Uterus (tissue), 4 donors: ENCODE measurements at places on chromosomes 3 and 15. TPM values are rescaled to one million over a fixed set of nuclear protein-coding genes. Genes with fewer than 3 reads are reported as not detected.

GRCh38 chr3:10983219-10983916, 9.2 kb upstream of the SLC6A1 start:
- H3K27me3 ChIP-seq = no peaks in the 10 kb centered on the region
- DNase-seq = no peak
- H3K36me3 ChIP-seq = no peaks in the 10 kb centered on the region
- H3K27ac ChIP-seq = no peak overlapping the region
- H3K4me3 ChIP-seq = no peak overlapping the region
- no peaks in the 10 kb centered on the region for H3K4me1 ChIP-seq

GRCh38 chr15:25727116-25727515, 136.0 kb downstream of the ATP10A start:
- no peak overlapping the region for H3K27ac ChIP-seq
- no peak for DNase-seq
- no peaks in the 10 kb centered on the region for H3K27me3 ChIP-seq
- no peaks in the 10 kb centered on the region for H3K36me3 ChIP-seq

DNA sequence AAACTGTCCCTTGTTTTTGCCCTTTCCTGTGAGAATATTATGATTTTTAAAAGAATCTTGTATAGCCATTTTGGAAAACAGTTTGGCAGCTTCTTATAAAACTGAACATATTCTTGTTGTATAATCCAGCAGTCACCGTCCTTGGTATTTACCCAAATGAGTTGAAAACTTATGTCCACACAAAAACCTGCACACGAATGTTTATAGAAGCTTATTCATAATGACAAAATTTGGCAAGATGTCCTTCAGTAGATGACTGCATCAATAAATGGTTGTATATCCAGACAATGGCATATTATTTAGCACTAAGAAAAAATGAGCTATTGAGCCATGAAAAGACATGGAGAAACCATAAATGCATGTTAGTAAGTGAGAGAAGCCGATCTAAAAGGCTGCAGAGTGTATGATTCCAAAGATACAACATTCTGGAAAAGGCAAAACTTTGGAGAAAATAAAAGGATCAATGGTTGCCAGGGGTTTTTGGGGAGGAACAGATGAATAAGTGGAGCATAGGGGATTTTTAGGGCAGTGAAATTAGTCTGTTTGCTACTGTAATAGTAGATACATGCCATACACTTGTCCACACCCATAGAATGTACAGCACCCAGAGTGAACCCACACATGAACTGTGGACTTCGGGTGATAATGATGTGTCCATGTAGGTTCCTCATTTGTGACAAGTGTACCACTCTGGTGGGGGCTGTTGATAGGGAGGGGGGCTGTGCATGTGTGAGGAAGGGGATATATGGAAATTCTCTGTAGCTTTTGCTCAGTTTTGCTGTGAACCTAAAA, 31.7 kb downstream of the LIMD1 start:
- H3K36me3 ChIP-seq = no peaks in the 10 kb centered on the region
- no peak overlapping the region for H3K27ac ChIP-seq
- DNase-seq = no peak
- H3K27me3 ChIP-seq = no peaks in the 10 kb centered on the region
- no peak overlapping the region for H3K4me3 ChIP-seq
- no peaks in the 10 kb centered on the region for H3K4me1 ChIP-seq

DNA sequence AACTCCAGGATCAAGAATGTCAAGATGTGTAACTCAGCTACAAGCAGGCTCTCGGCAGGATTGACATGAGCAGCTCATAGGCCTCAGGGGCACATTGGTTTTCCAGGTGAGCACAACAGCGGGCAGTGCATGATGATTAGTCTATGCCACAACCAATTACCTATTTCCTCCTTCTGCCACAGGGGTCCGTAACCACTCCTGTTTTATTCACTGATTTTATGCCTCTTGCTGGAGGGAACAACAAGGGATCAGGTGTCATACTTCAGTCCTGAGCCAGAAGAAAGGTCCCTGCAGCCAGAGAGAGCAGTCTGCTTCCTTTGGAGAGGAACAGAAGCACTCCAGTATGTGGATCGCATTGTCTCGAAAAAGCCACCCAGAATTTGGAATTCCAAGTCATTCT, 35.1 kb upstream of the PTPRG start:
- H3K4me1 ChIP-seq = no peaks in the 10 kb centered on the region
- H3K4me3 ChIP-seq = no peak overlapping the region
- H3K27ac ChIP-seq = no peak overlapping the region
- DNase-seq = no peak
- no peaks in the 10 kb centered on the region for H3K36me3 ChIP-seq
- H3K27me3 ChIP-seq = no peaks in the 10 kb centered on the region

- H3K27me3 ChIP-seq = no peaks in the 10 kb centered on the region
- no peak for DNase-seq
- H3K4me1 ChIP-seq = no peaks in the 10 kb centered on the region
- H3K4me3 ChIP-seq = no peak overlapping the region
- no peaks in the 10 kb centered on the region for H3K36me3 ChIP-seq
Observed at GRCh38 chr3:99620077-99620767, 18.2 kb upstream of the COL8A1 start.

DNA sequence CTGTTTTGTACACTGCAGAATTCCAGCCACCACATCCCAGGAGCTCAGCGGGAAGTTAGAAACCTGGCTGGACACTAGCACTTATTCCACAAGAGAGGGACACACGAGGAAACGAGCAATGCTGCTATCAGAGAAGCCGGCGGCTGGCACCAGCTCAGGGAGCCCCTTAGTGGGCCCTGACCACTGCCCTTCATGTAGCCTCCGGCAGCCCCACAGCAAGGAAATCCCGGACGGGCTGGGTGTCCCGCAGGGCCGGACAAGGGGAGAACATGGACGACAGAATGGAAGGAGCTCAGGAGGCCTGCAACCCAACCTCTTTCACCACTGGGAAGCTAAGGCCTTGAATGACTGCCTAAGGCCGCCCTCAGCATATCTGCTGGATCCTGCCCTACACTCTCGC, 32.5 kb downstream of the RBPMS2 start:
- DNase-seq = no peak
- no peaks in the 10 kb centered on the region for H3K36me3 ChIP-seq
- peak overlapping the region; percentile 27 for H3K27ac ChIP-seq
- no peak overlapping the region for H3K4me3 ChIP-seq

- H3K27me3 ChIP-seq = no peaks in the 10 kb centered on the region
- H3K36me3 ChIP-seq = no peaks in the 10 kb centered on the region
- H3K4me1 ChIP-seq = no peaks in the 10 kb centered on the region
- no peak overlapping the region for H3K27ac ChIP-seq
- H3K4me3 ChIP-seq = no peak overlapping the region
Observed at GRCh38 chr15:55221090-55222011, 24.6 kb upstream of the RSL24D1 start.

GRCh38 chr15:33310481-33311311, at the start of gene RYR3:
TSS of gene RYR3 (plus strand) at chr15:33310967. CDS start at chr15:33311046, 79 bp downstream.
- no peaks in the 10 kb centered on the region for H3K36me3 ChIP-seq
- peak within 1 kb of the TSS; percentile 72 for H3K4me3 ChIP-seq
- peak; percentile 51 for DNase-seq

DNA sequence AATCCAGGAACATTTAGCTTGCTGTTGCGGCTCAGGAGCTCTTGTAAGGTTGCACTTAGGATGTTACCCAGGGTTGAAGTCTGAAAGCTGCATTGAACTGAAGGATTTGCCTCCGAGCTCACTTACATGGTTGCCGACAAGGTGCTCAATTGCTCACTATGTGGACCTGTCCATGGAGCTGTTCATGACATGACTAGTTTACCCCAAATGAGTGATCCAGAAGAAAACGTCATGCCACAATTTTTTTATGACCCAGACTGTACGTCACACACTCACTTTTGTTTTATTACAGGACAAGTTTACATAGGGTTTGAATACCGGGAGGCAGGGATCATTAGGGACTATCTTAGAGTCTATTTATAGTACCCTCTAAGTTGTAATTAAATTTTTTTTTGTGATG, 21.0 kb upstream of the CLDN11 start:
- H3K4me3 ChIP-seq = no peak overlapping the region
- no peaks in the 10 kb centered on the region for H3K4me1 ChIP-seq
- no peaks in the 10 kb centered on the region for H3K27me3 ChIP-seq

- H3K27ac ChIP-seq = no peak overlapping the region
- no peaks in the 10 kb centered on the region for H3K27me3 ChIP-seq
- H3K36me3 ChIP-seq = no peaks in the 10 kb centered on the region
- no peak overlapping the region for H3K4me3 ChIP-seq
Observed at GRCh38 chr15:53126144-53126543, 336.0 kb upstream of the ONECUT1 start.

DNA sequence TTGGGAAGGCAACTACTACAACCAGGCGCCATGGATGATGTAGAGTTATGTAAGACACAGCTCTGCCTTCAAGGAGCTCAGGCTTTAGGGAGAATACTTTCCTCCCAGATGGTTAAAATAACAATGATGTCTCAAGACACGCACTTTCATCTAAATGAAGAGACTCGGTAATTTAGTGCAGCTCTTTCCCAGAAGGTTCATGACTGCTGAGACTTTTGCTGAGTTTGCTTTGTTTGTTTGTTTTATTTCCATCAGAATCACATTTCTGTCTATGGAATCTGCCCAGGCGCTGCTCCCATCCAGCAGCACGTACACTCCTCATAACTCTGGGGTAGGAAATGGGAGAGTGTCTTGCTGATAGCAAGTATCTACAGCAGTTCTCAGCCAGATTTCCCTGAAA, 33.9 kb upstream of the MEX3B start:
- H3K4me1 ChIP-seq = no peaks in the 10 kb centered on the region
- no peaks in the 10 kb centered on the region for H3K36me3 ChIP-seq
- no peak for DNase-seq
- H3K27ac ChIP-seq = no peak overlapping the region

- no peak overlapping the region for H3K4me3 ChIP-seq
- H3K36me3 ChIP-seq = no peaks in the 10 kb centered on the region
- no peaks in the 10 kb centered on the region for H3K4me1 ChIP-seq
- no peak for DNase-seq
- no peak overlapping the region for H3K27ac ChIP-seq
- no peaks in the 10 kb centered on the region for H3K27me3 ChIP-seq
Observed at GRCh38 chr3:159280386-159281191, 478.7 kb downstream of the MFSD1 start.

DNA sequence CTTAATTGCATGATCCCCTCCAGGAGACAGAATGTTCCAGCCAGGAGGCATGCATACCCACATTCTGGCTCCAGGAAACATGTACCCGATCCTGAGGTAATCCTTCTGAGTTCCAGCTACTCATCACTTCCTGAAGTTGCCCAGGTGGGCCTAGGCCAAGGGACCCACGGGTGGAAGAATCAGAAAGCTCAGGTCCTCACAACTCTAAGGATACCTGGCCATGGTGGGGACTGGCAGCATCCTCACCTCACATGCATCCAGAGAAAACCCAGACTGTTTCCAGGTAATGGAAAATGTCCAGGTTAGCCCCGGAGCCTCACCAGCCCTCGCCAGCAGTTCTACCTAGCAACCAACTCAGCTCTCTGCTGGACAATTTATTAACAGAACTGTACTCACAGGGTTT, 78.2 kb downstream of the DAPK2 start:
- DNase-seq = no peak
- H3K27me3 ChIP-seq = no peaks in the 10 kb centered on the region
- no peak overlapping the region for H3K4me3 ChIP-seq
- no peaks in the 10 kb centered on the region for H3K4me1 ChIP-seq

- H3K27ac ChIP-seq = peak overlapping the region; percentile 97
- peak overlapping the region; percentile 52 for H3K4me3 ChIP-seq
- no peaks in the 10 kb centered on the region for H3K4me1 ChIP-seq
Observed at GRCh38 chr3:183253528-183254486, 754 bp downstream of the B3GNT5 start.

GRCh38 chr3:34198309-34198708, 399.9 kb downstream of the PDCD6IP start:
- H3K4me1 ChIP-seq = no peaks in the 10 kb centered on the region
- no peaks in the 10 kb centered on the region for H3K36me3 ChIP-seq
- no peak overlapping the region for H3K4me3 ChIP-seq
- H3K27me3 ChIP-seq = no peaks in the 10 kb centered on the region

- no peaks in the 10 kb centered on the region for H3K36me3 ChIP-seq
- H3K27me3 ChIP-seq = no peaks in the 10 kb centered on the region
- H3K4me1 ChIP-seq = no peaks in the 10 kb centered on the region
- no peak for DNase-seq
Observed at GRCh38 chr15:89307791-89308190, 26.8 kb downstream of the POLG start.

DNA sequence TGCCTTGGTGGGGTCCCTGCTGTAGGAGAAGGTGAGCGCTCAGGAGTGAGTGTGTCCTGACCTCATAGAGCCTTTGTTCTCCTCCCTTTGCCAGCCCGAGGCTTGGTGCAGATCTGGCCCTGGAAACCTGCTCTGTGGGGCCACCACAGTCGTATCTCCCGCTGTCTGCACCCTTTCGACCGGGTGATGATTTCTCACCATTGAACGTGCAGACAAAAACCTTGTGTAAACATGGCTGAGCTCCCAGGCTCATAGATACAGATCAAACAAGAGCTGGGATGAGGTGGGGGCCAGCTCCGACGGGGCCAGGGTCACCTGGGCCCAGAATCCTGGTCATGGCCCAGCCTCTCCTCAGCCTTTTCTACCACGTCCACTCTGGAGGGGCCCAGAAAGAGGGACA, 34.6 kb upstream of the ESYT3 start:
- no peaks in the 10 kb centered on the region for H3K36me3 ChIP-seq
- H3K4me1 ChIP-seq = no peaks in the 10 kb centered on the region
- no peak for DNase-seq
- no peak overlapping the region for H3K27ac ChIP-seq
- H3K4me3 ChIP-seq = no peak overlapping the region

- no peak for DNase-seq
- H3K4me3 ChIP-seq = no peak overlapping the region
- H3K36me3 ChIP-seq = no peaks in the 10 kb centered on the region
- no peaks in the 10 kb centered on the region for H3K4me1 ChIP-seq
Observed at GRCh38 chr3:67683522-67683921, 29.1 kb upstream of the SUCLG2 start.

GRCh38 chr3:105905328-105905727, 36.5 kb upstream of the CBLB start:
- no peaks in the 10 kb centered on the region for H3K27me3 ChIP-seq
- no peak overlapping the region for H3K4me3 ChIP-seq
- H3K4me1 ChIP-seq = no peaks in the 10 kb centered on the region
- no peak for DNase-seq

GRCh38 chr15:60933900-60934885, 294.9 kb downstream of the RORA start:
- H3K4me3 ChIP-seq = no peak overlapping the region
- H3K4me1 ChIP-seq = no peaks in the 10 kb centered on the region
- no peak overlapping the region for H3K27ac ChIP-seq
- H3K27me3 ChIP-seq = no peaks in the 10 kb centered on the region
- DNase-seq = no peak

DNA sequence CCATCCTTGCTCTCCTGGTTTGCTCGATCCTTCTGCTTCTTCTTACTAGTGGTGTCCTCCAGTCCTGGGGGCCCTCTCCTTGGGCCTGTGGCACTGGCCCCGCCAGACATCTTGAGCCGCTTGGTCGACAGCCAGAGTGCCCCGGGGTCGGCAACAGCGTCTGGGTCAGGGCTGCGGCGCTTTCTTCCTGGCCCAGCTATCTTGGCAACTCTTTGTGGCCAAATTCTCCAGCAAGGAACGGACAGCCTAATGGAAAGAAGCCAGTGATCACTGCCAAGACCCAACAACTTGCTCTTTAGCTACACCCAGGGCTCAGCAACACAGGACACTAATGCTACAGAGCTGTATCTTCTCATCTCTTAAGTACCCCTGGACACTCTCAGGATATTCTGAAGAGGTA, 1.6 kb downstream of the USP19 start:
- H3K27me3 ChIP-seq = no peaks in the 10 kb centered on the region
- peak overlapping the region; percentile 99 for H3K4me3 ChIP-seq
- H3K27ac ChIP-seq = no peak overlapping the region
- DNase-seq = no peak
- no peaks in the 10 kb centered on the region for H3K36me3 ChIP-seq
- peaks cover 12% of the 10 kb centered on the region for H3K4me1 ChIP-seq

GRK7 gene
- 0.14 TPM for total RNA-seq

CPN2 gene
- not detected for total RNA-seq

UROC1 gene
- not detected for total RNA-seq

CCDC80 gene
- total RNA-seq = 207 TPM

MEIS2 gene
- 184 TPM for total RNA-seq
